NCI-H1436 treated with DMSO at 0.1 percent for 48 hours (cell line): ENCODE measurements at places on chromosomes 6 and 20.

DNA sequence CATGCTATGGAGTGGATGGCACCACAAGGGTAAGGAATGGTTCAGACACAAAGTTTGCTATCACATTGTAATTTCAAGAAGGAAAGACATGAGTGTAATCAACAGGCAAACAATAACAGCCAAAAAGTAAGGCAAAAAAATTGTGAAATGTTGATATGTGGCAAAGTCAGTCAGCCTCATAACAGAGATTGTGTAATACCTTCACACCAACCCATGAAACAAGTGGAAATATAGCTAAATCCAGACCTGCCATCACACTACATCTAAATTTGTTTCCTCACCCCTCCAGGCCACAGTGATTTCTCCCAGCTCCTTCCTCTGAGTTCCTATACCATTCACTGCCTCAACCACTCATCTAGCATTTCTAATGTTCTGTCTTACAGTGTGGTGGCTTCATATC, 37.3 kb downstream of the SIM1 start:
- DNase-seq = no peak

DNA sequence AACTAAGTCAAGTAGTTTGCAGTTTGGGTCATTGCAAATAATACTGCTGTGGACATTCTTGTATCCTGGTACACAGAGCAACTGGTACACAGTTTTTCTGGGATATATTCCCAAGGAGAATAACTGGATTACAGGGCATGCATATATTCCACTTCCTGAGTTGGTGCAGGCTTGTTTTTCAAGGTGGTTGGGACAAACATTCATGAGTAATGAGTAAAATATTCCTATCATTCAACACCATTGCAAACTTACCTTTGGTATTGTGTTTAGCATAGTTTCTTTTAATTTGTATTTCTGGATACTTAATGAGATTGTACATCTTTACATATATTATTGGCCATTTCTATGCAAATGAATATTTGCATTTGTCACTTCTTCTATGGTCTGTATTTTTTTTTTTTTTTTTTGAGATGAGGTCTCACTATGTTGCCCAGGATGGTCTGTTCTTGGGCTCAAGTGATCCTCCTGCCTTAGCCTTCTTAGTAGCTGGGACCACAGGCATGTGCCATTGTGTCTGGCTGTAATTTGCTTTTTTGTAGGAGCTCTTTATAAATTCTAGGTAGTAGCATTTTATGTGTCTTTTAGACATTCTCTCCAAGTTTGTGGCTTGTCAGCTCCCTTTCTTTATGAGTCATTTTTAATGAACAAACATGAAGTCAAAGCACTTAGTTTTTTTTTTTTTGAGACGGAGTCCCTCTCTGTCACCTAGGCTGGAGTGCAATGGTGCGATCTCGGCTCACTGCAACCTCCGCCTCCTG, 158.7 kb downstream of the SOX4 start:
- DNase-seq = no peak

DNA sequence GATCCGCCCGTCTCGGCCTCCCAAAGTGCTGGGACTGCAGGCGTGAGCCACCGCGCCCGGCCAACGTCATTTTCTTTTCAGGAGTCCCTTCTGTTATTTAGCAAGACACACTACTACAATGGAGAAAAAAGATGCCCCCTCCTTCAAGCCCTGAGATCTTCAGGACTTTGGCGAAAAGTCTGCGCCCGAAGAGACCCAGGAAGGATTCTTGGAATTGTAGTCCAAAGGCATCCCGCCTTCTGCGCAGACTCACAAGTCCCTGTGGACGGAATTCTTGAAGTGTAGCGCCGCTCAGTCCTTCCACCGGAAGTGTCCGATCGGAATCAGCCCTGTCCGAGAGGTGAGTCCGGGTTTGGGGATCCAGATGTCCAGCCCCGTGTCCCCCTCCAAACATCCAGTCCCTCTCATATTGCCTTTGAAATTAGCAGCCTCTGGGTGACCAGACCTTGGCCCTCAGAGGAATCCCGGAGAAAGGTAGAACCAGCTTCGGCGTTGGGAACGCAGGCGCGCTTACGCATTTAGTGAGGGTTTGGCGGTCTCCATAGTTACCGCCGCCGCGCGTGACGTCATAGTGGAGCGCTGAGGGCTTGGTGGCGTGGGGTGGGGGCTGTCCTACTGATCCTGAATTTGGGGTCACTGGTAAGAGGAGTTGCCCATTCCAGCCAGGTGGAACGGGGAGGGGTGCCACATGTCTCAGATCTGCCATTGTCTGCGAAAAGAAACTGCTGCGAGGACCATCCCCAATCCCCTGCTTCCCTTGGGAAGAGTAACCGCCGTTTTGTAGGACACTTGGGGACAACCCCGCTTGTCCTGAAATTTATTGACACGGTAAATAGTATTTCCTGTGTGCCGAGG, 490 bp downstream of the ZNF165 start:
- peak; percentile 71 for DNase-seq

DNA sequence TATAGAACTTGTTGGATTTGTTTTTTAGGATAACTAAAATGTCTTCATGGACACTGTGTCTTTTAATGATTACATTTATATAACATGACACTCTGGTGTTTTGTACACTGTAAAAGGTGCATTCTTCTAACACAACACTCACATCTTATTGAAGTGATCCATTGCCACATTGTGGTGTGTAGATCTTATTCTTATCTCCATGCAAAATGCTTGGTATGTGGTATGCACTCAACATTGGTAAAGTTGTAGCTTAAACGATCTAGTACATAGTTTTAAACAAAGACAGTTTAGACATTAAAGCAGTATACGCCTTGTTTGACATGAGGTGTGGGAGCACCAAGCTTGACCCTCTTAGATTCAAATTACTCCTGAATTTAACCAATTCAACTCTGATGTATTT, 84.7 kb downstream of the SASH1 start:
- no peak for DNase-seq

- no peak for DNase-seq
Observed at GRCh38 chr20:19492687-19493336, 265.2 kb upstream of the RIN2 start.

DNA sequence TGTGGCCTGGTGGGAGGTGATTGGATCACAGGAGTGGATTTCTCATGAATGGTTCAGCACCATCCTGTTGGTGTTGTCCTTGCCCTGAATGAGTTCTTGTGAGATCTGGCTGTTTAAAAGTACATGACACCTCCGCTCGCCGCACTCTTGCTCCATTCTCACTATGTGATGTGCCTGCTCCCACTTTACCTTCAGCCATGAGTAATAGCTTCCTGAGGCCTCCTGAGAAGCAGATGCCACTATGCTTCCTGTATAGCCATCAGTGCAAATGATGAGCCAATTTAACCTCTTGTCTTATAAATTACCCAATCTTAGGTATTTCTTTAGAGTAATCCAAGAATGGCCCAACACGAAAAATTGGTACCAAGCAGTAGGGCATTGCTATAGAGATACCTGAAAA, 34.5 kb downstream of the KIF16B start:
- no peak for DNase-seq

GRCh38 chr6:157869673-157870302, 46.7 kb downstream of the SNX9 start:
- DNase-seq = no peak

DNA sequence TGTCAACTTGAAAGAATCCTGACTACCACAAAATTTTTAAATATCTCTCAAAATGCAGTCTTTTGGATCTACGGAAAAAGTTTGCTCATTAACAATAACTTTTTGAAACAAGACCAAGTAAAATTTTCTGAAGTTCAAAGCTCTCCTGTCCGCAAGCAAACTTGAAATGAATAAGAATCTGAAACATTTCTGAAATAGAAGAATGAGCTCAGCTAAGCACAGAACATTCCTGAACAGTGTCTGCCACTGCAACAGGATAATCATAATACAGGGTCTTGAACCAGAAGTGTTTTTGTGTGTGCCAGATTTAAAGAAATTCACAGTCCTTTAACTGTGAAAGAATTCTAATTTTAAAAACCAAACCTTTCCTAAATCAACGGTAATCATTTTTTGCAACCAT, 49.1 kb upstream of the TASP1 start:
- no peak for DNase-seq

DNA sequence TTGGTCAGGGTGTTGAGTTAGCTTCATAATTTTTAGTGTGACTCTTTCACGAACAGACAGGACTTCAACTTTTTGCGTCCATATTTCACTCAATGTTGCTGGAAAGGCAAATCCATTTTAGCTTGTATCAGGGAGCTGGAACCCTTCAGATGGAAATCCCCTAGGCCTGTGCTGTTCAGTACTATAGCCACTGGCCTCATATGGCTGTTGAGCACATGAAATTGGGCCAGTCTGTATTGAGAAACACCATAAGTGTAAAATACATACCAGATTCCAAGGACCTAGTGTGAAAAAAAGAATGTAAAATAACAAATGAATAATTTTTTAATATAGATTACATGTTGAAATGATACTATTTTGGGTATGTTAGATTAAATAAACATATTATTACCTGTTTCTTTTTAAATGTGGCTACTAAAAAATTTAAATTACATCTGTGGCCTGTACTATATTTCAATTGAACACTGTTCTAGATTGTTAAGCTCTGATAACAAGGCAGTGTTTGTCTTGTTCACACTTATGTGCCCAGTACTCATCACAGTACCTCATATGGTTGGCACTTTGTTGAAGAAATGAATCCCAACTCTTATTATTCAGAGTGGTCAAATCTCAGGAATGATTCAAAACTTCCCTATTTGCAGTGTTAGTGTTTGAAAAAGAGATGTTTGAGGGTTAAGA, 34.3 kb downstream of the CTNNBL1 start:
- DNase-seq = no peak

GRCh38 chr6:89887452-89888137, 6.7 kb upstream of the GJA10 start:
- DNase-seq = no peak

DNA sequence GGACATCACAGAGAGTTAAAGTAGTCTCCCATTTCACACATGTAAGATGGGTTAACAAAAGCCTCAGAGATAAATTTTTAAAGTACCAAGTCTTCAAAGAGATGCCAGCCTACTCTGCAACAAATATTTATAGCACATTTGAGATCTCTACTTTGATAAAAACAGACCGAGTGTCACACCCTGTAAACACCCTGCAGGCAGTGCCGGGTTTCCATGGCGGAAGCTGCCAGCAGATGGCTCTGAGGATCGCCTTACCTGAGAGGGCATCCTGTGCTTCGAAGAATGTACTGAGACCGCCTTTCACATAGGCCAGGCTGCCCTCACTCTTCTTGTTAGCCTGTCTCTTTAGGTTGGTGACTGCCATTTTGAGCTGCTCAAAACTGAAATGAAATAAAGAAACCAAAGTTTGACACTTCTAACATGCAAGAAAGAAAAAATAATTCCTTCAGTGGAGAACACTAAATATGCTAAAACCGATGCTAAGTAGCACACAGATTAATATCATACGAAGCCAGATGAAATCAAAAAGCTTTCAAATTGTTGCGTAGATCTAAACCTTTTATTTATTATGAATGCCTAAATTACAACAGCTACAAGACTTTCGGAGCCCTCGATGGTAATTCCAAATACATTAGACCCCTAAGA, 39.3 kb downstream of the HUS1B start:
- DNase-seq = no peak

- no peak for DNase-seq
Observed at GRCh38 chr20:16064989-16065707, 508.1 kb downstream of the KIF16B start.

GRCh38 chr6:3795836-3796718, 44.6 kb upstream of the PXDC1 start:
- no peak for DNase-seq

DNA sequence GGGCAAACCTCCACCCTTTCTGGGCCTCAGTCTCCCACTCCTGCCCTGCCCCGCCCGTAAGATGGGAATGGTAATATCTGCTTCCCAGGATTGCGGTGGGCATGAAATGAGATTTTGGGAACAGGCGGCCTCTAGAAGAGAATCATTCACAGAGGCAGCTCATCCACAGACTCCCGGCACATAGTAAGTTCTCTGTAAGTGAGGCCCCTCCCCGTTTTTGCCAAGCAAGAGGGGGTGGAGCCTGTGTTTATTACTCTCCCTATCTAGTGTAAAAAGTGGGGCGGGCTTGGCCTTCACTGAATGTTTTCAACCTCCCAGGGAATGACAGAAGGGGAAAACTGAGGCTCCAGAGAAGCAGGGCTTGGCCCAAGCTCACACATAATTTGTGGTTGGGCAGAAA, 20.0 kb downstream of the SUN5 start:
- no peak for DNase-seq

DNA sequence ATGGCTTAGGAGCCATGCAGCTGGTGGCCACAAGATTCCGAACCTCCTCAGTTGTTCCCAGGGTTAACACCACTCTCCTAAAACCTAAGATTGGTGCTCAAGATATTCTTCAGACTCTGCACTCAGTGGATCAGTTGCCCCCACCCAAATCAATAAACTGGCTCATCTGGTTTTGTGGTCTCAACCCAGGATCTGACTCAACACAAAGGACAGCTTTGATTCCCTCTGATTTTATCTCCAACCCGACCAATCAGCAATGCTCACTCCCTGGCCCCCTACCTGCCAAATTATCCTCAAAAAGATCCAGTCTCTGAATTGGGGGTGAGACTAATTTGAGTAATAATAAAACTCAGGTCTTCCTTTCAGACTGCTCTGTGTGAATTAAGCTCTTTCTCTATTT, 137.5 kb downstream of the EYS start:
- DNase-seq = no peak

DNA sequence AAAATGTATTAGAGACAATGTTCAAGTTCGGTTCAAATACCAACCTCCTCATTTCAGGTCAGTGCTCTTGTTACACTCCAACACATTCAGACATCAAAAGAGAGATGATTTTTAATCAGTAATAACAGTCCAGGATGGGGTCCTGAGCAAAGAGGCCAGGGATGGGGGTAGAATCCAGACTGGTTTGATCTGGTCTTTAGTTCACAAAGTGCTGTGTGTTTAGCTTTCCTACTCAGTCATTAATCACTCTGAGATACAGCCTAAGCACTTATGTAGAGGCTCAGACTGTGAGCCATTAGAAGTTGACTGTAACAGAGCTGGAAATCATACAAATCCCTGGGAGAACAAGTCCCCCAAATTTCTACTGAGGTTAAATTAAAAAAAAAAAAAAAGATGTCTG, 241.6 kb downstream of the PTPRK start:
- no peak for DNase-seq

- no peak for DNase-seq
Observed at GRCh38 chr20:59774204-59774641, 159.2 kb downstream of the SYCP2 start.
